T-helper 17 cell (primary cell): ENCODE measurements at places on chromosomes 3 and 15.

GRCh38 chr3:56753206-56753820 lies 48.4 kb downstream of the ARHGEF3 start:
- DNase-seq: no peak

- no peak for DNase-seq
Observed at GRCh38 chr3:12750658-12751071, 8.4 kb downstream of the TMEM40 start.

GRCh38 chr3:136512381-136512780 lies 239.8 kb downstream of the STAG1 start:
- no peak for DNase-seq

GRCh38 chr3:127049393-127049792 lies 66.5 kb downstream of the PLXNA1 start:
- DNase-seq: no peak

GRCh38 chr3:11755276-11755675 lies 91.4 kb downstream of the TAMM41 start:
- DNase-seq: no peak

DNA sequence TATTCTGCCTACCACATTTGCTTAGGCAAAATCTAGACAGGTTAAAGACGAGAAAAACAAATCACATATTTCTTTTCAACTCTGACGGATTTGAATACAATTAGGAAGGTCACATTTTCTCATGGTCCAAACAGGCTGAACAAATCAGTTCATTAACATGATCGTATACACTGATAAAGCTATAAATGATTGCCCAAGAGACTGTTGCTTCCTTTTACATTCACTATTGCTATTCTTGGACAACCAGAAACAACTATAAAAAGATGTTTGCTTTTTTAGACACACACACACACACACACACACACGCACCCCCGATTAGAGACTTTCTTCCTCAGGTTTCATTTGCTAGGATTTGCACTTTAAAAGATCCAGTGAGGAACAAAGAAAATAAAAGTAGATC lies 122.3 kb upstream of the BHLHE40 start:
- no peak for DNase-seq

GRCh38 chr15:85401108-85401774 lies 20.8 kb downstream of the AKAP13 start:
- no peak for DNase-seq

- no peak for DNase-seq
Observed at GRCh38 chr15:84817466-84818081, 418 bp downstream of the ALPK3 start.

DNA sequence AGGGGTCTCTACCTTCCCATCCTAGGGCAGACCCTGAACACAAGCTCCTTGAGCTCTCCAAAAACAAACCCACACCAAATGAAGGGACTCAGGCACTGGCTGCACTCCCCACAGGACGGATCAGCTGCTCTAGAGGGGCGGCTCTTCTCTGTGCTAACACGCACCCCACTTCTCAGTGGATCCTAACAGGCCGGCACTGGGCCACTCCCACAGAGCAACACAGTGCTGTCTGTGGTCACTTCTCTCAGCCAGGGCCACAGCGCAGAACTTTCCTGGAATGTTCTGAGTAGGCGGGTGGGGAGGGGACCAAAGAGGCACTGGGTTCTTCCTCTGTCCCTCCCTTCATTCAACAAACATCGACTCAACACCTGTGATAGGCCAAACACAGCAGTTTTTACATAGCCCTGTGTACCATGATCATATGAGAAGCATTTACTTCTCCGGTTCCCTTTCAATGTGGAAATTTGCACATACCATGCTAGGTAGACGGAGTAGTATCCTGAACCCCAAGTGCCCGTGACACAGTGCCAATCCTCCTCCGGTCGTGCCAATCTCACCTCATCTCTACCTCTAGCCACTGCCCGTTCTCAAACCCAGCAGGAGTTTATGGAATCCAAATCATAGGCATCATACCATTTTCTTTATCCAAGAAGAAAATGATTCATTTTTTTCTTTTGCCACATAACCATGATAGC lies 98.1 kb downstream of the LRIG1 start:
- DNase-seq: no peak

DNA sequence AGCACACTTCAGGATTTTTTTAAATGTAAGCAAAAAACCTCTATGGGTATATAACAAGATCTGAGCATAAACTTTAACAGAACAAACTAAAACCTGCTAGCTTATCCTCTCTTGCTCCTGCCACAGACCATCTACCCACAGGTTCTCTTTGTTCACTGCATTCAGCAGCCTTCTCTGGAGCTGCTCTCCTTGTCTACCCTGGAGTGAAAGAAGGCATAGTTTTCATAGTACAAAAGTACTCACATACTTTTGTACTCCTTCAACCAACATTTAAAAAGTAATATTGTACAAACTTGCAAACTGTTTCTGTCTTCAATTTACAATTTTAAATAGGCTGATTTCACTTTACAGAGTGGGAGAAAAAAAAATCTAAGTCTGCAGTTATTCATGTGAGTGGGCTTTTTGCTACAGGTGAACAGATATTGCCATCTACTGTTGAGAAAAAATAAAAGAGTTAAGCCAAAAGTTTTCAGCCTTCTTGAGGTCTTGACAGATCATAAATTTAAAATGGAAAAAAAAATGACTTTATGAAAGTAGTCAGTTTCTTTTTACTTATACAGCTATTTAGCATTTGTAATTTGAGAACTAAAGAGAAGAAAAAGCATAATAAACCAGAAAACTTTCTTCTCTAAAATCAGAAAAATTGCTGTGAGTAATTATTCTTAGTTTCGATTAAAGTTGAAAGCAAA lies 20.4 kb downstream of the TERC start:
- no peak for DNase-seq

GRCh38 chr15:100383302-100384107 lies 41.7 kb upstream of the ADAMTS17 start:
- no peak for DNase-seq

DNA sequence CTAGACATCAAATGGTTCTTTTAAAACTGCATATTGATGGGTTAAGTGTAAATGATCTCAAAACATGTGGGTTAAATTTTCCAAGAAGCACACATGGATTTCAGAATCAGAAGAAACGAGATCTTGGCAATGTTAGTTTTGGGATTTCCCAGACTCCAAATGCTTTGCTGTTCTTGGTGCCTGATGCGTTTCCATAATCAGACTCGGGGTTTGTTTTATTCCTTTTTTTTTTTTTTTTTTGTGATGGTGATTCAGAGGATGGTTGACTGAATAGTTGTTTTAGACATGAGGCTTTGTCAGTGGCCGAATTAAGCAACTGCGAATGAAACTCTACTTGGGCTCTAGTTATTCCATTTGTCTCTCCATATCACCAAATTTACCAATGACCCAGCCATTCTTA lies 52.2 kb upstream of the FAM98B start:
- DNase-seq: no peak

DNA sequence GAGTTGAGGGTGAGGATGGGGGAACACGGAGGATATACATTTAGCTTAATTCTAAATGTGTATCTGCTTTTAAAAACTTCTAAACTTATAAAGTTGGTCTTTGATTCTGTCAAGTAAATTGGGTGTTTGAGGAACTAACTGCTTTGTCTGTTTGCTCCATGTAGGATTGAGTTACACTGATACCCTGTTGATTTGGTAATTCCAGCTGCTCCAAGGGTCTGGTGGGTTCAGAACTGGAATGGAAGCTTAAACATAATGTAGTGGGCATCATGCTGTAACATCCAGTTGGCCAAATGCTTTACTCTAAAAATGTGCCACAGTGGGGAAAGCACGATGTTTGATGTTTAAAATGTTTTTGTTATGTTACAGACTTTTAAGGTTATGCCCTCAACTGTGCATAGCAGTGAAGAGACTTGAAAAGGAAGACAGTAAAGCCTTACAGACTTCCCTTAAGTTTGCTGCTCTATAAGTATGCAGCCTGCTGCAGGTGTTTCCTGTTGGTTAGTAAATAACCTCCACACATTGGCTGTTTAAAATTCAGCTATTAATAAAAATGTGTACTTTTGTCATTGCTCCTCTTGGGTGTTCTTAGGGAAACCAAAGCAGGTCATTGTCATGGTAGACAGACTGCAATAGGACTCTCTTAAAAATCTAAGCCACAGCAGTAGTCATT lies 5.9 kb upstream of the EDEM1 start:
- no peak for DNase-seq

DNA sequence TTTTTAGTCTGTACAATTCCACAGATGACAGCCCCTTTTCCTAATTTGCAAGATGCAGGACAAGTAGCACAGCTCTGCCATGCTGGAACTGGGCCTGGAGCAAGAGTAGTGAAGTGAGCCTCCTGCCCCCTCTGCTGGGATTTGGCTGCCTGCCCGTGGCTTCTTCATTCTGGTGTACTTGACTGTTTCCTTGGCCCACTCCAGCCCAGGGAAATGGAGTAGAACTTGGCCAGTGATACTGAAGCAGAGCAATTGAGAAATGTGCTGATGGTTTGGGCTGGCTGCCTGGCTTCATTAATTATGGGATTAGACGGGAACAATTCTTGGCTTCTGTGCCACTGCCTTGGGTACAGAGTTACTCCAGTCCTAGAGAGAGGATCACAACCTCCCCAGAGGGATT lies 2.8 kb downstream of the GPD1L start:
- DNase-seq: no peak

DNA sequence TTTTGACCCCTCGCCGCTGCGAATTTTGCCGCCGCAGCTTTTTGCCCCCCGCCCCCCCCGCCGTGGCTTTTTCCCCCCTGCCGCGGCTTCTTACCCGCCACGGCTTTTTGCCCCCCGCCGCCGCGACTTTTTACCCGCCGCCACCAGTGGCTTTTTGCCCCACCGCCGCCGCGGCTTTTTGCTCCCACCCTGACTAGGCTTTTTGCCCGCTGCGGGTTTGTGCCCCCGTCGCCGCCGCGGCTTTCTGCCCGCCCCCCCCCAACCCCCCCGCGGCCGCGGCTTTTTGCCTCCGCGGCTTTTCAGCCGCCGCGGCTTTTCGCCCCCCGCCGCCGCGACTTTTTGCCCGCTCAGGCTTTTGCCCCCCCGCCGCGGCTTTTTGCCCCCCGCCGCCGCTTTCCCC lies 598.1 kb downstream of the GOLGA6L6 start:
- no peak for DNase-seq

DNA sequence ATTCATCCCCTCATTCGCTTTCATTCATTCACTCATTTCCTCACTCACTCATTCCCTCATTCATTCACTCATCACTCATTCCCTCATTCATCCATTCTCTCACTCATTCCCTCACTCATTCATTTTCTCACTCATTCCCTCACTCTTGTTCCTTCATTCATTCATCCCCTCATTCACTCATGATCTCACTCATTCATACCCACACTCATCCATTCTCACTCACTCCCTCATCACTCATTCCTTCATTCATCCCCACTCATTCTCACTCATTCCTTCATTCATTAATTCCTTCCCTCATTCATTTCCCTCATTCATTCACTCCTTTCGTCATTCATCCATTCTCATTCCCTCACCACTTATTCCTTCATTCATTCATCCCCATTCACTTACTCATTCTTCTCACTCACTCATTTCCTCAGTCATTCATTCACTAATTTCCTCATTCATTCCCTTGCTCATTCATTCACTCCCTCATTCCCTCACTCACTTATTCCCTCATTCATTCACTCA lies 14.5 kb downstream of the ABTB1 start:
- DNase-seq: no peak

GRCh38 chr3:84960581-84960980 lies 1.8 kb downstream of the CADM2 start:
- DNase-seq: no peak

DNA sequence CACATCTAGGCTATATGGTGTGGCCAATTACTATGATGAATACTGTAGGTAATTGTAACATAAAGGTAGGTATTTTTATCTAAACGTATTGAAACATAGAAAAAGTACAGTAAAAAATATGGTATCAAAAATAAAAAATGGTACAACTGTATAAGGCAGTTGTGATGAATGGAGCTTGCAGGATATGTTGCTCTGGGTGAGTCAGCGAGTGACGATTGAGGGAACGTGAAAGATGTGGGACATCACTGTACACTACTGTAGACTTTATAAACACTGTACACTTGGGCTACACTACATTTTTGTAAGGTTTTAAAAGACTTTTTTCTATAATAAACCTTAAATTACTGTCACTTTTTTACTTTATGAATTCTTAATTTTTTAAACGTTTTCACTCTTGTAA lies 10.3 kb downstream of the CTNNB1 start:
- no peak for DNase-seq

GRCh38 chr3:184180165-184180564 lies 5.5 kb downstream of the AP2M1 start:
- DNase-seq: no peak

DNA sequence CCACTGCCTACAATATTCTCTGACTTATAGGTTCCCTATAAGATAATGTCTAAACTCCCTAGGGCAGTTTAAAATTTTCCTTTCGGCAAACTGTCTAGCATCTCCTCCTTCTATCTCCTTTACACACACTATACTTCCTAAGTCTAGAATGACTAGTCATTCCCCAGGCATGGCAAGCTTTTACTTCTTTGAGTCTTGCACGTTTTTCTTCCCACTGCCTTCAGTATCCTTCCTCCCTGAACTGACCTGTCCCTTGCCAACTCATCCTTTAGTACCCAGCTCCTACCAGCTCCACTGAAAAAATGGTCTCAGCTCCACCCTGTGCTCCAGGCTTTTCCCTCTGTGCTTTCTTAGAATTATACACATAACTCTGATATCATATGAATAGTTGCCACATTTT lies 93.8 kb upstream of the KBTBD8 start:
- DNase-seq: no peak

DNA sequence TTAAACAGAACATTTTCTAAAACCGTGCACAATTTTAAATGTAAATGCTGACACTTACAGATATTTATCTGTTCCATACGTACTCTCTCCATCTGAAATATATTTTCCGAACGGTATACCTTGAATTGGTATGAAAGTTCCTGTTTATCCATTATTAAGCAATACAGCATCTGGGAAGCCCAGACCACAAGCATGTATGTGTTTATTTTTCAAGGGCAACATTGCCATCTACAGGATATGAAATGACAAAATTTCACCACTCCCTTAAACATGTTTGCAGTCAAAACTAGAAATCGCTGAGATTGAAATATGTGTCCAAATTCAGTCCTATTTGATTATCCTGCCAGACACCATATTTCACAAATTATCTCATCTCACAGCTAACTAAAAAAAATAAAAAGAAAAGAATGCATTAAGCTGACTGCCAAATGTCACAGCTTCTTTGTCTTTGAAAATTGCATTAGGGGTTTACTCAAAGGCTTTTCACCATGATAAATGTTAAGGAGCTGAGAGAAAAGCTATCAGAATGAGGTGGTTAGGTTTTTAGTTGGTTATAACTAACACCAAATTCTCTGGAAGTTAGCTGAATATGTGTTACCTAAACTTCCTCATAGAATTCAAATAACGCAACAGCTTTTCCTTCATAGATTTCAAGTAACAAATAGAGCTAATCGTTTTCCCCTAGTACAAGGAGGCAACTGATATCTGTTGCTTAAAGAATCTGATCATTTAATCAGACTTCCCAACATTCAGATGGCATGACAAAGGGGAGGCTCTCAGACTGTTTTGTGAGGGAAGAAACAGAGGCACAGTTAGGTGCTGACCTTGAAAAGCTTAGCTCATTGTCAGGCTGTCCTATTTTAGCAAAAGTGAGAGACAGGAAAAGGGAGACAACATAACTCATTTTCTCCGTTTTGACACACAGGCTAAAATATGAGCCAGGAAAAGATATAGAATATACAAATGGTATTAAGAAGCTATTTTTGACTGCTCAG lies 533.1 kb downstream of the TBL1XR1 start:
- DNase-seq: no peak
